ENCODE measurements at places on chromosomes 12 and 14.

GRCh38 chr12:50824914-50825313, 17.8 kb upstream of the TMPRSS12 start:
- no peak for DNase-seq

GRCh38 chr12:26317942-26318575, 122.7 kb downstream of the SSPN start:
- DNase-seq, result no peak

DNA sequence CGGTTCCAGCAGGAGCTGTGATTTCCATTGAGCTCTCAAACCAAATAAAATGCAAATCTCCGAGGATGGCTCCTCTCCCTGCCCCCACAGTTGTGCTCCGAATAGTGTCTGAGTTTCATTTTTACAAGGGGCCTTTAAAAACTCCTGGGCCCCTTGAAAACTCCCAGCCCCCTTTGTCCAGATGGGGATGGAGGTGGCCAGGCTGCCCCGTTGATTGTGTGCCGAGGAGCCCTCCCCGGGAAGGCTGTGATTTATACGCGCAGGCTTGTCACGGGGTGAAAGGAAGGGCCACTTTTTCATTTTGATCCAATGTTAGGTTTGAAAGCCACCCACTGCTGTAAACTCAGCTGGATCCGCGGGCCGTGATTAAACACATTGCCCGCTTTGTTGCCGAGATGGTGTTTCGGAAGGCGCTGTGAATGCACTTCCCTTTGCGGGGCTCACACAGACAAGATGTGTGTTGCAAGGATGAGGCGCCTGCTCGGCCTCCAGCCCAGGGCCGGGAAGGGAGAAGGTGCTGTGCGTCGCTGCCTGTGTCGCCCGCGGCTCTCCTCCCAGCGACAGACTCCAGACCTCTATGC, 98.8 kb downstream of the TMEM132C start:
- no peak for DNase-seq

DNA sequence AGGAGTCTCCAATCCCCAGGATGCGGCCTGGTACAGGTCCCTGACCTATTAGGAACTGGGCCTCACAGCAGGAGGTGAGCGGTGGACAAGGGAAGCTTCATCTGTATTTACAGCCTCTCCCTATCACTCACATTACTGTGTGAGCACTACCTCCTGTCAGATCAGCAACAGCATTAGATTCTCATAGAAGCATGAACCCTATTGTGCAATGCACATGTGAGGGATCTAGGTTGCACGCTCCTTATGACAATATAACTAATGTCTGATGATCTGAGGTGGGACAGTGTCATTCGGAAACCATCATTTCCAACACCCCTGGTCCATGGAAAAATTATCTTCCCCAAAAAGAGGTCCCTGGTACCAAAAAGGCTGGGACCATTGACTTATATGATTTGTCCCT, 1000.5 kb downstream of the FLRT2 start:
- DNase-seq, result no peak

- DNase-seq, result no peak
Observed at GRCh38 chr14:96925422-96925821, 128.2 kb downstream of the VRK1 start.
